Spleen (tissue), 13 donors: ENCODE measurements at places on chromosomes 13 and 19. TPM values are rescaled to one million over a fixed set of nuclear protein-coding genes. Genes with fewer than 3 reads are reported as not detected.

The ZNF345 gene
- 3.3 TPM for polyA plus RNA-seq

- no peak for DNase-seq
These were observed 14.3 kb downstream of the MAU2 start for GRCh38 chr19:19334989-19335344.

- no peak for DNase-seq
These were observed 342.2 kb upstream of the KLF12 start for GRCh38 chr13:74476365-74476764.

DNA sequence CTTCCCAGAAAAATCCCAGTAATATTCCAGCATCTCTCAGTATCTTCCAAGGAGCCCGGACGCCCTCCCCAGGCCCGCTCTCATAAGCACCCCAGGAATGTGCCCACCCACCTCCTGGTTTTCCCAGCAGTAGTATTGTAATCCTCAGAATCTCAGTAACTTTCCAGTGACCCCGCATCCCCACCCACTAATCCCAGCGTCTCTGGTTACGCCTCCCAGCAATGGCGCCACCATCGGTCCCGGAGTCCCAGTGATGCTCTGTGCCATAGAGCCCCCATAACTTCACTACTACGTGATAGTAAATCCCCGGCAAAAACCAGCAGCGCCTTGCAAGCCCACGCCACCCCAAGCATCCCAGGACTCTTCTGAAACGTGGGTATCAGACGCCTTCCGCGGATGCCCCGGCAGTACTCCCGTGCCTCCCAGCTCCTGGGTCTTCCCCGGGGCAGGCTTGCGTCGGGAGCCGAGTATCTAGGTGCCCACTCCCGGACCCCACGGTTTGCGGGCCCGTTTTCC lies 928 bp upstream of the PNPLA6 start:
- DNase-seq = no peak

The ZNF534 gene
- not detected for polyA plus RNA-seq

- DNase-seq = peak; percentile 78
These were observed 8.2 kb upstream of the NFIC start for GRCh38 chr19:3357992-3358688.

DNA sequence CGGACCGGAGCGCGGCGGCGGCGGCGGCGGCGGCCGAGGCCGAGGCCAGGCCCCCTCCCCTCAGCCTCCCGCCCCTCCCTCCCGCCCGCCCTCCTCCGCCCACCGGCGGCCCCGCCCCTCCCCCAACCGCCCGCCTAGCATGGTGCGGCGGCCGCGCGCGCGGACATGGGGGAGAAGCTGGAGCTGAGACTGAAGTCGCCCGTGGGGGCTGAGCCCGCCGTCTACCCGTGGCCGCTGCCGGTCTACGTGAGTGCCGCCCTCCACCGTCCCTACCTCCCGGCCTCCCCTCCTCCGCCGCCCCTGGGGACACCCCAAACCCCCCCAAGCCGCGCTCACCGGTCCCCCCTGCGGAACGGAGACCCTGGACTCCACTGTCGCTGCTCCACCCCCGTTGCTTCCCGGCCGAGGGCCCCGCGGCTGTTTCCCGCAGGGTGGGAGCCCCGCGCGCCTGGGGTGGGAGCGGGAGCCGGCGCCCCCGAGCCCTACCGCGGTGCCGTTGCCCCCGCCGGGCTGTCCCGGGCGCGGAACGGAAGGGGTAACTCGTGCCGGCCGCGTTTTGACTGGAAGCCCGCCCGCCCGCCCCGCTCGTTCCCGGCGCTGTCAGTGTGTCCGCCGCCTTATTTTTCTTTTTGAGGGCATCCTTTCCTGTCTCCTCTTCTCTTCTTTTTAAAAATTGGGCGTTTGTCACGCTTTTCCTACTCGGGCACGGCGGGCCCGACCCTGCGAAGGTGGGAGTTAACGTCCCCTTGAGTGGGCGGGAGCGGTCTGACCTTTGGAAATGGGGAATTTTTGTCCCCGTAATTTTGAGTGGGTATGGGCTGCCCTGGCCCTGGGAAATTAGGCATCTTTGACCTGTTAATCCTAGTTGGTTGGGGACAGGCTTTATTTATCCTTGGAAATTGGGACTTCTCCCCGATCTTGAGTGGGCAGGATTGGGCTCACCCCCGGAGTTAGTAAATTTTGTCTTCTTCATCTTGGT lies 576 bp downstream of the DOT1L start:
- DNase-seq = peak; percentile 93

GRCh38 chr13:110329798-110330461 lies 22.8 kb downstream of the COL4A2 start:
- no peak for DNase-seq

GRCh38 chr19:3548606-3549005 lies 8.8 kb downstream of the MFSD12 start:
- DNase-seq = peak; percentile 86

DNA sequence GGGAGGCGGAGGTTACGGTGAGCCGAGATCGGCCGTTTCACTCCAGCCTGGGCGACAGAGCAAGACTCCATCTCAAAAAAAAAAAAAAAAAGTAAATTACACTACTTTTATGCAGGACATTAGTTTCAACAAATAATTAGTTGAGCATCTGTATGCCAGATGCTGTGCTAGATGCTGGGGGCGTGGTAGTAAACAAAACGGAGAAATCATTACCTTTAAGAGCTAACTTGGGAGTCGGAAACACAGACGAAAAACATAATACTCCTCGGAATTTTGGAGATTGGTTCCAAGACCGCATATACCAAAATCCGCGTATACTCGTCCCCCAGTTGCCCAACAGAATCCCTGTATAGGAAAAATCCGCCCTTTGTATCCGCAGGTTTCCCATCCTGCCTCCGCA lies 1.3 kb upstream of the DUS3L start:
- DNase-seq = no peak

DNA sequence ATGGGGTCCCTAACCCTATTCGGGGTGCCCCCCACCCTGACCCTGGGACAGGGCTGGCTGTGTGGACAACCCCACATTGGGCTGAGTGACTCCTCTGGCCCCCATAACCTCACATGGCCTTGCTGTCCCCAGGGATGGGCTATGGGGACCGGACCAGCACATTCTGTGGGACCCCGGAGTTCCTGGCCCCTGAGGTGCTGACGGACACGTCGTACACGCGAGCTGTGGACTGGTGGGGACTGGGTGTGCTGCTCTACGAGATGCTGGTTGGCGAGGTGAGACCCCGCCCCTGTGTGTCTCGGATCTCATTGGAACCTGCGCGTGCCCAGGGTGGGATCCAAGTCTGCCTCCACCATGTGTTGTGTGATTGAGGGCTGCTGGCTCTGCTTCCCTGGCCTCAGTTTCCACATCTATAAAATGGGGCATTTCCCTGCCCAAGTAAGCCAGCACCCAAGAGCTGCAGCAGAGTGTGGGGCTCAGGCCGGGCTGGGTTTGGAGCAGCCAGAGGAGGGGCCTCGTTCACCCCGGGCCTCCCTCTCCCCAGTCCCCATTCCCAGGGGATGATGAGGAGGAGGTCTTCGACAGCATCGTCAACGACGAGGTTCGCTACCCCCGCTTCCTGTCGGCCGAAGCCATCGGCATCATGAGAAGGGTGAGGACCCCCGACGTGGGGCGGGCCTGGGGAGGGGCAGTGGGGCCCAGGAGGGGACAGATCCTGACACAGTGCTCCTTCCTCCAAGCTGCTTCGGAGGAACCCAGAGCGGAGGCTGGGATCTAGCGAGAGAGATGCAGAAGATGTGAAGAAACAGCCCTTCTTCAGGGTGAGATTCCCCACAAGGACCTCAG lies 4.9 kb downstream of the PTGER1 start:
- DNase-seq = no peak

GRCh38 chr19:29606420-29606747 lies 301 bp downstream of the POP4 start:
- no peak for DNase-seq

DNA sequence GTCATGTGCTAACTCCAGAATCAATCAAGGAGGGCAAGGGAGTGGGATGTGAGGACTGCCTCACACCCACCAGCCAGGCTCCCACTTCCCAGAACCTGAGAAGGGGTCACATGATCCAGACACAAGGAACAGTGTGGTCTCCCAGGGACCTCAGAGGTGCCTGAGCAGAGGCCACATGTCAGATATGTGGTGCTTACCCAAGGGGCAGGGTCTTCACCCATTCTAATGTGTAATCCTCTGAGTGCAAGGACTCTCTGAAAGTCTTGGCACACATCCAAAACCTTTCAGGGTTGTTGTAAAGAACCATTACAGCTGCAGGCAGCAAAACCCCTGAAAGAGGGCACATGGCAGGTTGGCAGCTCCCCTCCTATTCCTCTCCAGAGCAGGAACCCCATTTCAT lies 656.6 kb downstream of the UQCRFS1 start:
- DNase-seq = no peak

- DNase-seq = no peak
These were observed 1.8 kb downstream of the EXOSC5 start for GRCh38 chr19:41395355-41395754.

The CEACAM1 gene
- 1.5 TPM for polyA plus RNA-seq

DNA sequence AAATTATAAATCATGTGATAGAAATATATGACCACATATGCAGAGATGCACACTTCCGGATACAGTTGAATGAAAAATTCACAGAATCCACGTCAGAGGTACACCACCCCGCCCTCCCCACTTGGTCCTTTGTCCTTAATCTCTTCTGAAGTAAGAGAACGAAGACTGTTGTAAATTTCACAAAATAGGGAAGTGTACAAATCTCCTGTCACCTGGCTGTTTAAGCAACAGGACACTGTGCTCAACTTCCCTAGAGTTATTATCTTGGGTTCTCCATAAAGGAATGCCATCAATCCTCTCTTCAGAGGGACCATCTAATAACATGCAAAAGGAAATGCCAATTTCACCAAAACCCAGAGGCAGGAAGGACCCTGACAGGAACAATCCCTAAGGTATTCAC lies 10.5 kb upstream of the CEACAM6 start:
- DNase-seq = no peak

- DNase-seq = peak; percentile 96
These were observed 1.9 kb downstream of the KLF1 start for GRCh38 chr19:12884926-12885748.

DNA sequence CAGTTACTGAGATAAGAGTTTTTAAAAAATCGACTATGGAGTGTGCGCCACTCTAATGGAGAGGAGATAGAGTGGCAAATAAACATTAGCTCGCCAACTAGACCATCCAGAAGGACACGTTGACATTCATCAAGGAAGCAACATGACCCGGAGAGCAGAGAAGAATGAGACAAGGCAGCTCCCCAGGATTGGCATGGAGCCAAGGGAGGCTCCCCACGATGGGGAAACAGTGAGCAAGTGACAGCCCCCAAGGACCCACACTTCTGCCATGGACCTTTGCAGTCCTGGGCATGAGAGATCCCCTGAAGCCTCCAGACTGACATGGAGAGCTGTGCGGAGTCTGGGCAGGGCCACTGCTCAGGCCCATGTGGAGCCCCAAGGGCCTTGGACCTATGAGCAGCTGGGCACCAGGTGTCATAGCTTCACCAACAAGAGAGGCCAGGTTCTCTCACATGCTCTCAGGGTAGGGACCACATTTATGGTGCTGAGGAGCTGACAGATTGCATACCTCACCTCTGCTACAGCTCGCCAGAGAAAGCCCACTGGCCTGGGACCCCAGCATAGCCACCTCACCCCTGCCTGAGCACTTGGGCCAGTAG lies 6.7 kb downstream of the SIGLEC6 start:
- peak; percentile 34 for DNase-seq

The PSG3 gene
- polyA plus RNA-seq = not detected

The VAV1 gene
- polyA plus RNA-seq = 34.8 TPM

The SPRY2 gene
- polyA plus RNA-seq = 13.9 TPM

GRCh38 chr13:83350569-83350968 lies 531.7 kb downstream of the SLITRK1 start:
- no peak for DNase-seq

DNA sequence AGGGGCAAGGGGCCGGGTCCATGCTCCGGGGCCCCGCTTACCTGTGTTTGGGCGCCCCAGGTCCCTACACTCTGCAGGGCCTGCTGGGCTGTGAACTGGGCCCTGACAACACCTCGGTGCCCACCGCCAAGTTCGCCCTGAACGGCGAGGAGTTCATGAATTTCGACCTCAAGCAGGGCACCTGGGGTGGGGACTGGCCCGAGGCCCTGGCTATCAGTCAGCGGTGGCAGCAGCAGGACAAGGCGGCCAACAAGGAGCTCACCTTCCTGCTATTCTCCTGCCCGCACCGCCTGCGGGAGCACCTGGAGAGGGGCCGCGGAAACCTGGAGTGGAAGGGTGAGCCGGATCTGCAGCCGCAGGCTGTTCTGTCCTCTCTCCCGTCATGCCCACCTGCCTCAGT lies 1.7 kb downstream of the FCGRT start:
- no peak for DNase-seq

DNA sequence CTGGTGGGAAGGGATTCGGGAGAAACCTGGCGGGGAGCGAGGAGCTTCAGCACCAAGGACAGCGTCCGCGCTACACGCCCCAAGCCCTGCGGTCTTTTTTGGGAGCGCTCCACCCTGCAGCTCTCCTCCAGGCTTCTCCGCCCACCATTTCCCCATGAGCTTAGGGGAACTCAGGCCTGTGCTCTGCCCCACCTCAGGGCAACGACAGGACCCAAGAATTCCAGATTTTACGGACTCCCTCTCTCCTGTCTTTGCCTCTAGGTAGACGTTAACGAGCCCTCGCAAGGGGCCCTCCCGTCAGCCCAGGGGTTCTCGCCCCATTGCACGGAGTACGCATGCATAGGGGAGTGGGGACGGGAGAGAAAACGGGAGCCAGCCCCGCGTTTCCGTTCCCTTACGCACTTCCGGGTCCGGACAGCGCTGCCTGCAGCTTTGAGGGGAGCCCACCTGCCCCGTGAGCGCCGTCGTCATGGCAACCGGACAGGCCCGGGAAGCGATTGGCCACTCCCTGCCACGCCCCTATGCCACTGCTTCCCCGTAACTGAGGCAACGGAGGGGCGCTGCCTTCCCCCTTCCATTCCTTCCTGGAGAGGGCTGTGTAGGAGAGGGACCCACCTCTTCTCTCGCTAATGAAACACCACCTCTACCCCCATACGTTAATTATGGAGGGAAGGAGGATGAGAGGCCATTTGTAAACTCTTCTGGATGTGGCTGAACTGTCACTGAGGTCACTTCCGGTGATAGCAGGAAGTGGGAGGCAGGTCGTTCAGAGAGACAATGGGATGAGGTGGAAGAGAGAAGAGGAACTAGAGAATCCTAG lies 20.8 kb downstream of the NOVA2 start:
- peak; percentile 71 for DNase-seq

The BCL2L12 gene
- polyA plus RNA-seq = 26.5 TPM

DNA sequence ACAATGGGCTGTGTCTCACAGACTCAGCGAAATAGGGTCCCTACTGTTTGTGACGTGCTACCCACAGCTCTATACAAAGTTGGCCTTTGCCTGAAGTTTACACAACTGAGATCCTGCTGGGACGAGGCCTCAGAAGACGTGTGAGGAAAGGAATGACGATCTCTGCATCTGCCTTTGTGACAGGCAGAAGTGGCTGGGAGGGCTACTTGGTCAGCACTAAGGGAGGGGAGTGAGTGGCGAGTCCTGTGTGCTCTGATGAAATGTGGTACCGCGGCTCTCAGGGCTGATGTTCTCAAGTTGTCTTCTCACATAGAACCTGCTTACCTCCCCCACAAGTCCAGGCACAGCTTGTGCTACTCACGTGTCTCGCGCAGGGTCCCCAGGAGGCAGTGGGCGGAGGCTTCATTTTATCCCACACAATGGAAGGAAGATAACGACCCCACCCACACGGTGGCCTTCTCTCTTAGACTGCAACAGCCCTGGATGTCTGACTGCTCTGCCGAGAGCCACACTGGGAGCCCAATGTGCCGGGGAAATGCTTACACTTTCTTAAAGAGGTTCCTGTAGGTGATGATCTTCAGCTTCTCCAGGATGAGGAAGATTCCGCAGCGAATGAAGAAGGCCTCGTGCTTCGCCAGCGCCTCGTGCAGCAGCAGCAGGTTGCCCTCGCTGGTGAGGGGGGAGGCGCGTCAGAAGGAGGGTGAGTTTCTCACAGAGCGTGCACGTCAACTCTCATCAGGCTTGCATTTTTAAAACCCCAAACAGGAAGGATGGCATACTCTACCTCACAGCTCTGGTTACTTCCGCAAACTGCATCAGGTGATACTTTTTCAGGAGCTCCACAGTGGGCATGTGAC lies 21.2 kb downstream of the PROZ start:
- no peak for DNase-seq
